ENCODE measurements at places on chromosomes 16 and 17.
A peak's percentile ranks its signal among the peaks of the same experiment; 100 is the strongest.

DNA sequence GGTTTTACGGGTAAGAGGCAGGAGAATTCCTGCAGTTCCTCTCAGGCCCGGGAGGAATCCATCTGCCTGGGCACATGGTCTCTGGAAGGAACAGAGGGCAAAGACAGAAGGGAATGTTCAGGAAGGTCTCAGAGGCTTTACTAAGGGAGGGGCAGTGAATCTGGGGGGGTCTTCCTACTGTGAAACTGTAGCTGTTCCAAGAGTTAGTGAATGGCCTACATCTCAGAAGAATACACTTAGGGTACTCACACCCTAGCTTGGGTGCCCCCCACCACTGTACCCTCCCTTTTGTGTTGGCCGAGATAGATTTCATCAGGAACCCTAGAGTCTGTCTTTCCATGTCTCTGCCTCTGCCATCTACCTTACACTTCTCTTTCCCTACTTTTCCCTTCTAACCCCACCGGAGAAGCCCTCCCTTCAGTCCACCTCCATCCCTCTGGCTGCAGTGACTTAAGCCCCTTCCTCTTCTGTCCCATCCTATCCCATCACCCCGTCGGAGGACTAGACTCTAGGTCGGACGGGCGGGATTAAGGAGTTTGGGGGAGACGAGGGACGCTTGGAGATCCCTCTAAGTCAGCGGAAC lies 316 bp downstream of the DLG4 start:
- no peak for DNase-seq

- DNase-seq: peak; percentile 92
Measured at GRCh38 chr17:47840742-47841487, at the start of gene SCRN2. TSS of gene SCRN2 (minus strand) at chr17:47841273. CDS start at chr17:47840843, 430 bp downstream.

GRCh38 chr17:42354956-42355843 lies 33.0 kb downstream of the STAT3 start:
- DNase-seq: no peak

DNA sequence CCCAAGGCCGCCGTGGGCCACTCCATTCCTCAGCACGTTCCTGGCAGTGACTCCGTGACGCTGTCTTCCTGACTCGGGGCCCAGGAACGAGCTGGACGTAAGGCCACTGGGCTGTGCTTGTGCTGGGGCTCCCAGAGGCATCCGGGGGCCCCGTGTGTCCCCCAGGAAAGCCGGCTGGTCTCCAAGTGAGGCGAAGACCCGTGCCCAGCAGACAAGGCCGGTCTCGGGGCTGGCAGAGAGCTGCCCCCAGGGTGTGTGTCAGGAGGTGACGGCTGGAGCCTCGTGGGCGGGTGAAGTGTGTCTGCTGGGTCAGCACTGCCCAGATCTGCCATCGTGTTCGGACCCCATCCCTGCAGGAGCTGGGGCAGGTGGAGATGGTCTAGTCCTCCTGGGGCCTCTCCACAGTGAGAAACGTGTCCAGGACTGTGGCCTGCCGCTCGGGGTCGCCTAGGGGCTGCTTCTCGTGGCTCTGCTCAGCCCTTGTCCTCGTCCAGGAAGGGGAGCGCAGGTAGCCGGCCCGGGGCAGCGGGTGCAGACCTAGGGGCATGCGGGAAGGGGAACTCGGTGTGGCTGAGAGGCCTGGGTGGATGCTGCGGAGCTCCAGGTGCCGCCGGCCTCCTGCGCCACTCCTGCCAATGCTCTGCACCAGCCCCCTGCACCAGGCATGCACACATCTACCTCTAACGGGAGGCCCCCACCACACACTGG lies 13.1 kb downstream of the DBNDD1 start:
- no peak for DNase-seq

DNA sequence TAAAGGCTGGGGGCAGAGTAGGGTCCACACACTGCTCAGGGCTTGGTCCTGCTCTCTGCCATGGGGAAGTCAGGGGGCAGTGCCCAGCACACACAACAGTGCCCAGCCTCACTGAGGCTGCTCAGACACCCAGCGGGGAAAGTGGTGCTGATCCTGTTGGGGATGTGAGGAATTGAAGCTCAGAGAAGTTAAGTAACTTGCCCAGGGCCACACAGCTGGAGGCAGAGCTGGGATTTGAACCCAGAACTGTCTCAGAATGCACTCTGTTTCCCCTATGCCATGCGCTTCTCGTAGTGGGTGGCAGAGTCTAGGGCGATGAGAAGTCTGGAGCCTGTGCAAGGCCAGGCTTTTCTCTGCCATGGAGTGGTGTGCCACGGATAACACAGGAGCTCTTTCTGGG lies 59.3 kb downstream of the SDK2 start:
- no peak for DNase-seq

- no peak for DNase-seq
Measured at GRCh38 chr17:32525122-32525521, 38.3 kb downstream of the CDK5R1 start.

- no peak for DNase-seq
Measured at GRCh38 chr17:65679165-65679845, 117.9 kb upstream of the AXIN2 start.

GRCh38 chr17:77485089-77485833 lies 344.5 kb downstream of the SEC14L1 start:
- DNase-seq: no peak

GRCh38 chr16:4314532-4315185 lies 1.2 kb upstream of the GLIS2 start:
- DNase-seq: no peak

DNA sequence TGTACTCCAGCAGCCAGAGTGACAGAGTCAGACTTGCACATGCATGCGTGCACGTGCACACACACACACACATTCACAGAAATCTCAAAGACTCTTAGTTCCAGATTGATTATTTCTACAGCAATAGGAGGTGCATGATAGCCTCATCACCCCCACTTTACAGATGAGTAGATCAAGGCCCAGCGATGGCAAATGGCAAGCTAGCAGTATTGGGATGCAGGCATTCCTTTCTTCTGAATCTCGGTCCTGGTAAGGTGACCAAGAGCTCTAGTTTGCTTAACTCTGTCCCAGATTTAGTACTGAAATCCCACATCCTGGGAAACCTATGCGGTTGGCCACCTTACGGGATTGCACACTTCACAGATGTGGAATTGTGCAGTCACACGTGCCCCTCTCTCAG lies 38.6 kb downstream of the ITGAM start:
- DNase-seq: no peak

DNA sequence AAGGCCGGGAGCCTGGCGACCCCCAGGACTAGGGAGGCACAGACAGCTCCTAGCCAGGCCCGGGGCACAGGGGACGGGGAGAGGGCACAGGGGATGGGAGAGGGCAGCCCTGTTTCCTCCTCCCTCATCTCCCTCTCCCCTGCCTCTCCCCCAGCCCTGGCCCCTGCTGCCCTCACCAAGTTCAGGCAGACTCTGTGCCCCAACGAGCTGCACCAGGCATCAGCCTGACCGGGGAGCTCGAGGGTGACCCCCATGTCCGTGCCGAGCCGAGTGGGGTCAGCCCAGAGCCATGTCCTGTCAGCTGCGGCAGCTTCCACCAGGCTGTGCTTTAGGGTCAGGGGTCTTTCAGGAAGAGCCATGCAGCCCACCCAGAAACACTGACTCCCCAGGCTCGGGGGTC lies 6.0 kb downstream of the CDH15 start:
- no peak for DNase-seq
